ENCODE measurements at places on chromosomes 16 and 17.

DNA sequence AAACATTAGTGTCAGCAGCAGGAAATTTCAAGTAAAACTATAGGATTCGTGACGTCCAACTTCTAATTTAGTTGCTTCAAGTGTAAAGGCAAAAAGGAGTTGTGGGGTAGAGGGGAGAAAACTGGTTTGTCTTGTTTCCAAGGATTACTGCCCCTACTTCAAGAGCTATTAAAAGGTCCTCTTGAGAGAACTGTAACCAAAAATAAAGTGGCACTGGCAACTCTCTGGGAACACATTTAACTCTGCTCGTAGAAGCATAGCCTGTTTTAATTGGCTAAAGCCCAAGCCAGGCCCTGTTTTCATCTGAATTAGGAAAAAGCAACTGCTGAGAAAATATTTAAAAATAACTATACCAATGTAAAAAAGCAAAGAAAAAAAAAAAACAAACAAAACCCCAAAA lies 51.8 kb upstream of the AKAP1 start:
- DNase-seq = no peak

DNA sequence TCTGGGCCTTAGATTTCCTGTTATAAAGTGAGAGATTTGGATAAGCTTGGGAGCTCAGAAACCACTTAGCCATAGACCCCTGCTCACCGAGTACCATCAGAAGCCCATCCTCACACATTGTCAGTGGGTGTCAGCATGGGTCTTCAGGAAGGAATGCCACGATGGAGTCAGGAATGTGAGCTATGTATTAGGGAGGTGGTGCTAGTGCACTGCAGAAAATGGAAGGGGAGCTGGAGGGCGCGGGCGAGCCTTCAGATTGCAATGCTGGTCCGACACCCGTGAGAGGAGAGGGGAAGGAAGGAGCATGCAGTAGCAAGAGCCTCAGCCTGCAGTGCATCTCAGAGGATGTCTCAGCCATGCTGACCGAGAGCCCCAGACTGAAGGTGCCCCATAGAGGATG lies 294.5 kb downstream of the FOXL1 start:
- DNase-seq = no peak

GRCh38 chr17:36493956-36494355 lies 7.5 kb downstream of the ZNHIT3 start:
- no peak for DNase-seq

DNA sequence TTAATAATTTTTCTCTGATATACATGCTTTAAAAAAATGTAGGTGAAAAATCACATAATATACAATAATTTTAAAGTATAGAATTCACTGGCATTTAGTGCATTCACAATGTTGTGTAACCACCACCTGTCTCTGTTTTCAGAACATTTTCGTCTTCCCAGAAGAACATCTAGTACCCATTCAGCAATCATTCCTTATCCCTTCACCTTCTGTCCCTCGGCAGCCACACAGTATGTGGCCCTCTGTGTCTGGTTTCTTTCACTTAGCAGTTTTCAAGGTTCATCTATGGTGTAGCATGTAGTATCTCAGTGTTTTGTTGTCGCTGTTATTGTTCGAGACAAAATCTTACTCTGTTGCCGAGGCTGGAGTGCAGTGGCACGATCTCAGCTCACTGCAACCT lies 33.6 kb downstream of the PRPSAP2 start:
- DNase-seq = no peak

DNA sequence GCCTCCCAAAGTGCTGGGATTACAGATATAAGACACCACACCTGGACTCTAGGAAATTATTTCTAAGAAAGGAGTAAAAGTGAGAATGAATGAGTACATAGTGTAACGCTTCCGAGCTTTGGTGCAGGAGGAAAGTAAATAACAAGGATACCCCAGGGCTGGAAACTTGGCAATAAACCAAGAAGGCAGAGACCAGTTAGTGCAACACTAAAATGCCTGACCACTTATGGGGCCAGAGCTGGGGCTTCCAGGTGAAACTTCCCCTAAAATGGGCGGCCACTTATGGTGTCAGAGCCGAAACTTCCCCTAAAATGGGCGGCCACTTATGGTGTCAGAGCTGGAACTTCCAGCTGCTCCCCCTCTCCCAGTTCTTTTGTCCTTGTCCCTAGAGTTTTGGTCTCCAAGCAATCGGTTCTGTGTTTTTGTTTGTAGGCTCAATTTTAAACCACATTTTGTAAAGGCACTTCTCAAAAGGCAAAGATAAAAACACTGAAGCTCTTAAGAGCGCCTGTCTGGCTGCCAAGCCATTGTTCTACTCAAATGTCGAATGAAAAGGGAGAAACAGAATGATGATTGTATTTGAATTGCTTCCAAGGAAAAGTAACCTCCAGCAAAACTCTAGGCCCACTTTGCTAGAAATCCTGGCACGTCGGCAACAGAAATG lies 63.9 kb downstream of the NXN start:
- DNase-seq = no peak

DNA sequence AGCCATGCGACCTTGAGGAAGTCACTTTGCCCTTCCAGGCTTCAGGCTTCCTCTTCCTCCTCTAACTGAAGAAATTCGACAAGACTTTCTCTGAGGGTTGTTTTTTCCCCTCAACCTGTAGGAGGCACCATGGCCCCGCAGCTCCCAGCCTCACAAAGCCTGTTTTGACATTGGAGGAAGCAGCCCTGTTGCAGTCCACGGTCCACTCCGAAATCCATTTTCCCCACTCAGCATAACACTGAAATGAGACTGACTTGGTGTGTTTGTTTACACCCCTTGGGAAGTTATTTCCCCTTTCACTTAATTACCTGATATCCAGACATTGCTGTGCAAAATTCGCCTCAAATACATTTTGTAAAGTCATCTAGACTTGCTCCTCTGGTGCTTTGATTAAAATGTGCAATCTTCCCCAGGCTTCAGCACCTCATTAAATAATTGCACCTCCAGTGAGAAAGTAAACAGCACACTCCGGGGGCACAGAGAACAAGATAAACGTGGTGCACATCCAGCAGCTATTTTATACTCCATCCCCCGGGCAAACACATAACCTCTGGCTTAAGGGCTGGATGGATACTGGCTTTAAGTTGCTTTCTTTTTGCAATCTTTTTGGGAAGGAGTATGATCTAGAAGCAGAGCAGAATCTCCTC lies 41.4 kb upstream of the PIRT start:
- DNase-seq = peak; percentile 1

DNA sequence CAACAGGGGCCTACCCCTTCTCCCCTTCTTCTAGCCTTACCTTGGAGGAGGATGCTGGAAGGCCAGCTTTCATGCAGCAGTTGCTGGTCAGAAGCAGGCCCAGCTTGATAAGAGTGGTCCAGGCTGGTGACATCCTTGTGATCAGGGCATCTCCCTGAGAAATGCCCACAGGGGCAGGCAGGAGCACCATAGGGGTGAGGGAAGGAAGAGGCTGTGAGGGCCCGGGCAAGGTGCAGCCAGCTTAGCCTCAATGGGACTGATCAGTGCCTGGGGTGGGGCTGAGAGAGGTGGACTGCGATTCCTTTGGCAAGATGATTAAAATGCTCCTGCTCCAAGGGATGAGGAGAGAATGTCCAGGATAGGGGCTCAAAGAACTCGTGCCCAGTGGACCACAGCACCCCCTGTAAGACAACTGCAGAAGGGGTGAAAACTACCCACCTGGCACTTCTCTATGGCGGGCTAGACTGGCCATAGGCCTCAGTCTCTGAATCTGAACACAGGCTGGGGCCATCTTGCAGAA lies 9.5 kb upstream of the GALK1 start:
- no peak for DNase-seq

DNA sequence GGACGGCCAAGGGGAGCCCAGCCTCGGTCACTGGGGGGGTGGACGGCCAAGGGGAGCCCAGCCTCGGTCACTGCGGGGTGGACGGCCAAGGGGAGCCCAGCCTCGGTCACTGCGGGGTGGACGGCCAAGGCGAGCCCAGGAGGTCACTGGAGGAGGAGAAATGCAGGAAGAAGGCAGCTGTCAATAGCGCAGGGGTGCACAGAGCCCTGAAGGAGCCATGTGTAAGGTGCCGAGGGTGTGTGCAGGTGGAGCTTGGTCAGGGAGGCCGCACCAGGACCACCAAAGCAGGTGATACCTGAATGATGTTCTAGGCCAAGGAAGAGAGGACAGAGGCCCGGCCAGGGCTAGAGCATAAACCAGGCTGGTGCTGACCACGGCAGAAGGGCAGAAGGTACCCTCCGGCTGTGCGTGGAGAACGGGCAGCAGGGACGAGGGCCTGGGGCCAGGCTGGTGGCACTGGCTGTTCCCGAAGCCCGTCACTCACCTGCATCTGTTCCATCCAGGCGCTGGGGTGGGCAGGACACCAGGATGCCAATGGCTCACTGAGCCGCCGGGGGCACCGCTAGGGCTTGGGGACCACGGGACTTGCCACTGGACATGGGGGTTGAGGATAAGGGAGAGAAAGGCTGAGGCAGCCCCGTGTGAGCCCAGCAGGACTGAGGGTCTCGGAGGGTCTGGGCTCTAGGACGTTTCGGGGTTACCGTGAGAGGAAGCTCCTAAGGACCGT lies 5.9 kb upstream of the CCDC57 start:
- no peak for DNase-seq

DNA sequence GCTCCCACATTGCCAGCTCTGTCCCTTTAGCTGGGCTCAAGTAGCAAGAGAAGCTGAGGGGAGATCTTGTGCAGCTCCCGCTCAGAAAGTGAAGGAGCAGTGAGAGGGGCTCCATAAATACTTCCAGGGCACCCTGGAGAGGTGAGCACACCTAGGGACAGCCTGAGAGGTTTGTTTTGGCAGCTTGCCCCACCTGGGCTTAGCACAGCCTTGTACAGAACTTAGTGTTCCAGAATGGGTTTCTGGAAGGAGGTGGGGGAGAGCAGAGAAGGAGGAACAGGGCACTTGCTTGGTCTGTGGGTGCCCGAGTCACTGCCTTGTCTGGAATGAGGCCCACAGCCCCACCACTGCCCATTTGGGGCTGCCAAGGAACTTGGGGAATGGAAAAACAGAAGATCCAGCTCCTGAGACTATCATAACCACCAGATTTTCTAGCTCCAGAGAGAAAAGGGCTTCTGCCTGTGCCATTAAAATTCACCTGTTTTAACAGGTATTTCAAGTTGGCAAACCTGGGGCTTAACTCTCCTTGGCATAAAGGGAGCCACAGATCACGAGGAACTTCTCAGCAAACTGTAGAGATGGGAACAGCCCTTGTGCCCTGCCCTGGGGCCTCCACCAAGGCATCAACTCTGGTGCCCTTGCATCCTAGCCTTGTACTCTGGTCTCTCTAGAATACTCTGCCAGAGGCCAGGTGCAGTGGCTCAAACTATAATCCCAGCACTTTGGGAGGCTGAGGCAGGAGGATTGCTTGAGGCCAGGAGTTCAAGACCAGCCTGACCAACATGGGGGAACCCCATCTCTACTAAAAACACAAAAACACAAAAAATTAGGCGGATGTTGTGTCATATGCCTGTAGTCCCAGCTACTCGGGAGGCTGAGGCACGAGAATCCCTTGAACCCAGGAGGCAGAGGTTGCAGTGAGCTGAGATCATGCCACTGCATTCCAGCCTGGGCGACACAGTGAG lies 1.9 kb downstream of the PRR15L start:
- DNase-seq = no peak

DNA sequence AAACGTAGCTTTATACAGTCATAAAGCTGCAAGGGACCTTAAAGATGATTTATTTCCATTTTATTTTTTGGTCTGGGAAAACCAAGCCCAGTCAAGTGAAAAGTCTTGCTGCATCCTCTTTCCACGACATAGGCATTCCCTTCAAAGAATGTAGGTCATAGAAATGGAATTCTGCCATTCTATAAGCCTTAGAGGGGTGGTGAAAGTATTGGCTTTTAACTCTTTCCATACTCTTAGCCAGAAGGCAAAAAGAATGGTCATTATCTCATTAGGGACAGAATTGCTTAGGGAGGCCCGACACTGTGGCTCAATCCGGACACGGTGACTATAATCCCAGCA lies 7.9 kb upstream of the MSL1 start:
- DNase-seq = no peak

GRCh38 chr16:81938326-81939163 lies 72.7 kb downstream of the SDR42E1 start:
- DNase-seq = no peak

- no peak for DNase-seq
Observed at GRCh38 chr16:2968368-2968737, 795 bp upstream of the PAQR4 start.

DNA sequence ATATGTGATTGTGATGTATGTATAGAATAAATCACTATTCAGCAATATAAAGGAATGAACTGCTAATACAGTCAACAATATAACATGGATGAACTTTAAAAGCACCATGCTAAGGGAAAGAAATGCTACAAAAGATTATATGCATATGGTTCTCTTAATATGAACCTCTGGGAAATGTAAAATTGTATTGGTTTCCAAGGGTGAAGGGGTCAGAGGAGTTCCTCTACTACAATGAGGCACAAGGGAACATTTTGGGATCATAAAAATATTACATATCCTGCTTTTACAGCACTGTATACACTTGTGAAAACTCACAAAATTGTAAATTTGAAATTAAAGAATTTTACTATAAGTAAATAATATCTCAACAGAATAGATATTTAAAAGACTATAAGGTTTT lies 111.4 kb downstream of the CA10 start:
- no peak for DNase-seq

DNA sequence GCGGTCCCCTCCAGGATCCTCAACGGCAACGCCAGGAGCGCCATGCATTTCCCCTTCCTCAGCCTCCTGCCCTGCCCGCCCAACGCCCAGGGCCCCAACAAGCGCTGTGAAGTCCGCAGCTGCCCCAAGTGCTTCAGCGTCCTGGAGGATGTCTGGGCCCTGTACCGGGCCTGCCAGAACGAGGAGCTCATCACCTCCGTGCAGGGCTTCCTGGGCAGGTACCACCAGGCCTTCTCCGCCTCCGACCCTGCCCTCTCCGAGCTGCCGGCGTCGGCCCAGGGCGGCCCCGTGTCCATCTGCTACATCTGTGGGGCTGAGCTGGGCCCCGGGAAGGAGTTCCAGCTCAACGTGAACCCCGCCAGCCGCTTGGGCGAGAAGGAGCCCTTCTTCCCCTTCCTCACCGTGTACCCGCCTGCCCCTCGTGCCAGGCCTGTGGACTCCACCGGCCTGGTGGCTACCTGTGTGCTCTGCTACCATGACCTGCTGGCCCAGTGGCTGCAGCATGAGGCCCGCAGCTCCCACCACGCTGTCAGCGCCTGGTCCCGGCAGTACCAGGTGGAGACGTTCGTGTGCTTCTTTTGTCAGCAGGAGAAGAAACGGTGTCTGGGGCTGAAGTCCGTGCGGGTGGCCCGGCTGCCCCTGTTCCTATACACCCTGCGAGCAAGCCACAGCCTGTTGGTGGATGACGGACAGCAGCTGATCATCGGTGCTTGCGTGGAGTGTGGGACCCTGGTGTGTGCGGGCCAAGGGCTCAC lies 58.9 kb upstream of the CIBAR2 start:
- DNase-seq = no peak

GRCh38 chr17:49121696-49122292 lies 10.8 kb upstream of the B4GALNT2 start:
- DNase-seq = no peak

GRCh38 chr17:55090079-55090492 lies 121.5 kb downstream of the STXBP4 start:
- DNase-seq = no peak

GRCh38 chr17:47695429-47696376 lies 1.7 kb downstream of the TBKBP1 start:
- no peak for DNase-seq
